Stimulated activated naive CD8-positive, alpha-beta T cell treated with anti-CD3 and anti-CD28 coated beads, Interleukin-15, Interleukin-2, amounts not matched to agents 100 U/mL and 50 U/mL, for 24 hours (primary cell): ENCODE measurements at places on chromosomes 2 and 18.

DNA sequence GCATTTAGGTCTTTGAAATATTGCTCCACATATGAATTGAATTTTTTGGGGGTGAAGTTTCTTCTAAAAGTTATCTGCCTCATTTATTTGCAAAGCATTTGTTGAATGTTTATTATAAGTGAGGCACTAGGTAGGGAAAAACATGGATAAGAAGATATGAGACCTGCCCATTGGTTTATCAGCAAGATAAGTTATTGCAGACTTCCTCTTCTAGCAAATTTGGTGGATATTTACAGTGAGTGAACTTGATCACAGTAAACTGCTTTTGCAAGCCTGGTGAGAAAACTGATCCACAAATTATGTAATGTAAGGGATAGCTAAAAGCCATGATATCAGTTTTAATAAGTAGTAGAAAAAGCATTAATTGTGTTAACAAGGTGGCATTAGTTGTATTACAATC is 364.8 kb downstream of the SOCS6 start:
- no peak for DNase-seq

DNA sequence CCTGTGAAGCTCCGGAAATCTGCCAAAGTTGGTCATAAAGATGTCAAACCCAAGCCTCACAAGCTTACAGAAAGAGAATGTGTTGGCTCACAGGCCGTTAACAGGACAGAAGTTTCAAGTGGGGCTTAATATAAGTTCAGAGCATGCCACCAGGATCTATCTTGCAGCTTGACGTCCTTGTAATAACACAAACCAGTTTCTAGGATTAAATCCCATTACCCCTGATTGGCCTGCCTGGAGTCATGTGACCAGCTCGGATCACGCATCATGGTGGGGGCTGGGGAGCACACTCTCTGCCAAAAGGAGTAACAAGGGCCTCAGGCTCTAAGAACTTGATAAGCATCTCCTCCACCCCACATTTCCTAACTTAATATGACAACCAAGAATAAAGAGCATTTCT is 38.9 kb upstream of the SCG2 start:
- no peak for DNase-seq

- DNase-seq = no peak
Measured at GRCh38 chr2:126932966-126933710, 34.4 kb downstream of the TEX51 start.

DNA sequence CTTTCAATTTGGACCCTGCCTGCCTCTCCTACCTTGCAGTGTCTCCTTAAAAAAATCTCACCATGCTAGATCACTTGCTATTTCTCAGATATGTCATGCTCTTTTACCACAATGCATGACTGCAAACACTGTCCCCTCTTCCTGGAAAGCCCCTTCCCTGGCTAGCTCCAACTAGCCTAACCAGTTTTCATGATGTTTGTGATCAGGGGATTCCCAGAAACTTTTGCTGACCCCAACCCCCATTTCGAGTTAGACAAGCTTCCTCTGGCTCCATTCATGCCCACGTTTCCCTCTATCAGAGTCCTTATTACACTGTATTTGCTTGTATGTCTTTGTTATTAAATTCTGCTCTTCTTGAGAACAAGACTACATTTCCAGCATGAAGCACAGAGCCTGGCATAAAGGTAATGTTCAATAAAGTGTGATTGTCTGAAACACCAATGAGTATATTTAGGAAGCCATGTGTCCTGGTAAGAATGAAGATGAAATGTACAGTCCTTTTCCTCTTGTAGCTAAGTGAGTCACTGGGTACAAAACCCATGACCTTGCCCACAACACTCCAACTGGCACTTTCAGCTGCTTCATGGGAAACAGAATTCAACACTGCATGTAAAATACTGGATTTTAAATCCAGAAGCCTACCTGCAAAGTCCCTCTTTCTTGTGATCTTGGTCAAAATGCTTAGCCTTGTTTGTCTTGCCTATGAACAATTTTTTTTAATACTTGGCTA is 62.0 kb upstream of the ATL2 start:
- DNase-seq = peak; percentile 30

DNA sequence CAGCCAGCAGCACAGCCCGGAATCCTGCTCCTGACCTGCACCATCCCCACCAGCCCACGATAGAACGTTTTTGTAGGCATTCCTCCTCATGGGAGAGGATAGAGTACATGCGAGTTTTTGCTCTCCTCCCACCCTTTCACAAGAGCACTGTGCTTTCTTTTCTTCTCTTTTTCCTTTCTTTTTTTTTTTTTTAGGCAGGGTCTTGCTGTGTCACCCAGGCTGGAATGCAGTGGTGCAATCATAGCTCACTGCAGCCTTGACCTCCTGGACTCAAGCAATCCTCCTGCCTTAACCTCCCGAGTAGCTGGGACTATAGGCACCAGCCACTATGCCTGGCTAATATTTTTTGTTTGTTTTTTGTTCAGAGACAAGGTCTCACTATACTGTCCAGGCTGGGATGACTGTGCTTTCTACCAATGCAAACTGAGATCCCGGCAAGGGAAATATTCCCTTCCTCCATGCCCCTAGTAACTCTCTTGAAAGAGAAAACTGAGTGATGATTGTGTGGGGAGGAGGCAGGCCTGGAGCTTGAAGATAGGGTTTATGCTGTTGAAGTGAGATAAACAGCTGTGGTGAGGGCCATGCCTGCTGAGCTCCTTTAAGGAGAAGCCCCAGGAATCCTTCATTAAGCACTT is 82.6 kb upstream of the TXNDC2 start:
- no peak for DNase-seq

GRCh38 chr2:19114126-19114525 is 244.3 kb downstream of the OSR1 start:
- no peak for DNase-seq

- DNase-seq = no peak
Measured at GRCh38 chr18:10202845-10203321, 251.6 kb upstream of the APCDD1 start.

DNA sequence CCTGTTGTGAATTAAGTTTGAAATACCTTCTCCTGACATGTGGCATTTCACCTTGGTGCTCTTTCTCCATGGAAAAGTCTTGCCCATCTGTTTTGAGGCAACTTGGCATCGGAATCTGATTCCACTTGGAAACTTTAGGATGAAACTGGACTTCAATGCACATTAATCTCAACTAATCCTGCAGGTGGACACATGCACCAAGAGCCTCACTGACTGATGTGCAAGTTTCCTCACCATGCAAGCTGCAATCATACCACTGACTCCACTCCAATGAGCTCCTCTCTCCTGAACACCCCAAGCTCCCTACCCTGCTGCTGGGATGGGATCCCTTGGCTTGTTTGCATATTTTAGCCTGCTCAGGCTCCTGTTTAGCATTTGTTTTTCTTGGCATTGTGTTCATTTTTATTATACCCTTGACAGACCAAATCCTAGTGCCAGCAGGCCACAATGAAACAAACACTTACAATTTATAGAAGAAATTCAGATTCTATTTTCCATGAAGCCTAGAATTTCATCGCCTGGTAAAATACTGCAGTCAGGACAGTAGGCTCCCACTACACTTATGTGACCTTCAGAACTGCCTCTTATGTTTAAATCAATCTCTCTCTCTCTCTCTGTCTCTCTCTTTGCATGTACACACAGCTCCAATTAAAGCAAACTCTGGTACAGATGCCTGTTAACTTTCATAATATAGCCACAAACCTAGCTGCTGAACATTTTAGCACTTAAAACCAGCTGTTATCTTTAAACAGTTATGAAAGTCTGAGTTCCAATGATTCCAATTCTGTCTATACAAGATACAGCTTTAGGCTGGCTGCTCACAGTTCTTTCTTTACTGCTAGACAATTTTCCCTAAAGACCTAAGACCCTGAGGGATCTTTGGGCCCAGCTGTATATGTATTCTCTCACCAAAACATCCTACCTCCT is 141.5 kb downstream of the OSR1 start:
- no peak for DNase-seq

- no peak for DNase-seq
Measured at GRCh38 chr2:60408207-60408606, 145.2 kb downstream of the BCL11A start.

GRCh38 chr2:34486965-34487364 is 887.9 kb upstream of the FAM98A start:
- DNase-seq = no peak

DNA sequence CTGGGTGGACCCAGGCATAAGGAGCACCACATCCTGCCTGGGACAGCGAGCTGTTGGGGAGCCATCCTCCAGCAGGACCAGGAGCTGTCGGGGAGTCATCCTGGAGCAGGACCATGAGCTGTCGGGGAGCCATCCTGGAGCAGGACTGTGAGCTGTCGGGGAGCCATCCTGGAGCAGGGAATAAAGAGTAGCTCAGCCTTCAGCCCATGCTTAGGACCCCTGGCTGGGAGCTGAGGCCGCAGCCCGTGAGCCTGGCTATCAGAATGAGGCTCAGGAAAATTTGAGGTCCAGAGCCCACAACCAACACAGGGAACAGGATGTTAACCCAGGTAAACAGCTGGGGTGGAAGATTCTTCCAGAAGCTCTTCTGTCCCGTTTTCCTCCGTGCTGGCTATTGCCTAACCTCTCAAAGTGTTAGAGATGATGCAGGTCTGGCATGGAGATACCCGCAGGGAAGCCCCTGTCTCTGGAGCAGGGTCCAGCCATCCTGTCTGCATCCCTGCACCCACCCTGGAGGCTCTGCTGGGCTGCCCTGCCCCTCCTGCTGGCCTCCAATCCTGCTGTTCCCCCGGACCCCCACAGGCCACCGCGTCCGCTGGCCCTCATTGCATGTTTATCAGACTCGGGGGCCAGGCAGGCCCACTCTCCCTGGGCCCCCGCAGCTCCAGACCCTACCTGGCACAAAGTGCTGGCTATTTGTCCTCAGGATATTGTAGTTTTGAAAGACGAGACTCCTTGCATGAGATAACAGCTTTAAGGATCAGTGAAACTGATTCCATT is 243.5 kb upstream of the MYT1L start:
- no peak for DNase-seq

- no peak for DNase-seq
Measured at GRCh38 chr2:71929482-71929772, 218.2 kb downstream of the CYP26B1 start.

DNA sequence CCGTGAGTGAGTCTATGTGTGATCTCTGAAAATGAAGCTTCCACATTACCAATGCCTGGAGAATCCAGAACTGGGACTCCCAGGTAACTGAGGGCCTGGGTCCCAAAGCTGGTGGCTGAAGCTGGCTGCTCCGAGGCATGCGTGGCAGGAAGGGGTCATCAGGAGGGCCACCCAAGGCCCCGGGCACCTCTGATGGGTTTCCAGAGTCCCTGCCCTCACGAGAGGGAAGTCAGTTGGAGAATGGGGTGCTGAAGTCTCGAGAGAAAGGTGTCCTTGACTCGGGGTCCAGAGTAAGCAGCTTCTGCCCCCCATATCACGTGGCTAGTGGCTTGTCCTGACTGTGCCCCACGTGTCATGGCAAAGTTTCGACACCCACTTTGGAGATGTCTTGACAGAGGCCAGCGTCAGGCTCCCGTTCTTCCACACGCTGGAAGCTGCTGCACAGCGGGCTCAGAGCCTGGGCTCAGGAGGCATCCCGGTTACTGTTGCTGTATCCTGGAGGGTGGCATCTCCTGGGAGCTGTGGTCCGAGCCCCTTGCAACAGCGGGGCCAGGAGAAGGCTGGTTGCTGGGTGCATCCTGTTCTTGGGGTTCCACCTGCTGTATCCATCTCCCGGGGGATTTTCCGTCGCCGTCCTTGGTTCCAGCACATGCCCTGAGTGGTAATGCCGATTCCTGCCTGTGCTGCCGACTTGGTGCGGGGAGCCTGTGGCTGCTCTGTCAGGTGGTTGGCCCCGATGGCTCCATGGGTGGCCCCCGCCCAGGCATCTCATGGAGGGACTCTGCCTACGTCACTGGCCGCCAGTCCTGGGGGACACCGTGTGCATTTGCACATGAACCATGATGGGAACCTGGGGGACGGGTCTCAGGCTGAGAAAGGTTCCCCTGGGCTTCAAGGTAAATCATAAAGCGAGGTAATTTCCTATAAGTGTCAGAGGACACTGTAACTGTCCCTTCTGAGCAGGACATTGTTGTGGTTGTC is 183.3 kb upstream of the HDAC4 start:
- DNase-seq = no peak

DNA sequence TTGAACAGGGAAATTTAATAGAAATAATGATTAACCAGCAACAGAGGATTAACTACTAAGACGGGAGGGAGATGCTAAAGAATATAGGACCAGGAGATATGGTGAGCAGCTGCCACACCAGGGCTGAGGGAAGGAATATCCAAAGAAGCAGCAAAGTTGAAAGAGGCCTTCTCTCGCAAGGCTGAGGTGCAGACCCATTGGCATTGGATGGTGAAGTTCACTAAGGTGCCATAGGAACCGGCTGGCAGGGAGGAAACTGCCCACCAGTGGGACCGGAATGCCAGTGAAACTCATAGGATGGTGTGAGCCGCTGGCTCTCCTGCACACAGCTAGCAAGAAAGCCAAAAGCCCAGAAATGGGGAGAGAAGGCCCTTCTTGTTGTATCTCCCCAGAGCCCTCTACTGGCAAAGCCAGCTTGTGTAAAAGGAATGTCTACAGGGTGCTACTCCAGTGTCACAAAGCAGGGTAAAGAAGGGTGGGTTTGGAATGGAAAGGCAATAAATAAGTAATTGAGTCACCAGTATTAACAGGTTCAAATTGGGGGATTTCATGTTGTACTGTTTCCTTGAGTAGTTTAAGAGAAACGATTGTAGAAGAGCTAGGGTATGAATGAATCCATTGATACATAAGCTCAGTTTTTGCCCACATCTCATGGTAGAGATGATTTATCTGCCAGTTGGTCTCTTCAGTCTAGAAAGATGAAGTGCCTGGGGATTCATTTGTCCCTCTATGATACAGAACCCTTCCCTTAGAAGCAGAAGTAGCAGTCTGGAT is 36.0 kb downstream of the FARP2 start:
- no peak for DNase-seq

- peak; percentile 24 for DNase-seq
Measured at GRCh38 chr18:8389391-8390340, 219.6 kb upstream of the RAB12 start.
